ENCODE measurements at places on chromosomes 3 and 15.

GRCh38 chr3:57696801-57697321, 4.0 kb upstream of the DENND6A start:
- DNase-seq = no peak

GRCh38 chr15:98142572-98142971, 182.1 kb downstream of the ARRDC4 start:
- no peak for DNase-seq

DNA sequence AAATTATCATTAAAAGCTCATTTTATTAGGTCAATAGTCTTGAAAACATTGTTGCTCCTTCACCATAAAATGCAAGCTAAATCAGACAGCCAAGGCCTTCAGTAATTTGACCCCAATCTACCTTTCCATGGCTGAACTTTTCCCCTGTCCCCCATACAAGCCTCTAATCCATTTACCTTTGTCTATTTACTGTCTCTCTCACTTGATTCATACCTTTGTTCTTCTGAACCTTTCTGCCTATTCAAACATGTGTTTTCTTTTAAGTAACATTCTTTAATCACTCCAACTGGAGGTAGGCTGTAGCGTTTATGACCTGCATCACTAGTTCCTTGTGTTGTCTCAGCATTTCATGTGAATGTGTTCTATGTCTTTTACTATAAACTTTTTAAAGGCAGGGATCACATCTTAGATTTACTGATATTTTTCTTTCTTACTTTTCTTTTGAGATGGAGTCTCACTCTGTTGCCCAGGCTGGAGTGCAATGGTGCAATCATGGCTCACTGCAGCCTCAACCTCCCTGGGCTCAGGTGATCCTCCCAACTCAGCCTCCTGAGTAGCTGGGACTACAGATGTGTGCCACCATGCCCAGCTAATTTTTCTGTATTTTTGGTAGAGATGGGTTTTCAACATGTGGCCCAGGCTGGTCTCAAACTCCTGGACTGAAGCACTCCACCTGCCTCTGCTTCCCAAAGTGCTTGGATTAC, 5.2 kb upstream of the NANOGP8 start:
- DNase-seq = no peak

GRCh38 chr15:40092256-40092978, 16.3 kb downstream of the BMF start:
- no peak for DNase-seq

DNA sequence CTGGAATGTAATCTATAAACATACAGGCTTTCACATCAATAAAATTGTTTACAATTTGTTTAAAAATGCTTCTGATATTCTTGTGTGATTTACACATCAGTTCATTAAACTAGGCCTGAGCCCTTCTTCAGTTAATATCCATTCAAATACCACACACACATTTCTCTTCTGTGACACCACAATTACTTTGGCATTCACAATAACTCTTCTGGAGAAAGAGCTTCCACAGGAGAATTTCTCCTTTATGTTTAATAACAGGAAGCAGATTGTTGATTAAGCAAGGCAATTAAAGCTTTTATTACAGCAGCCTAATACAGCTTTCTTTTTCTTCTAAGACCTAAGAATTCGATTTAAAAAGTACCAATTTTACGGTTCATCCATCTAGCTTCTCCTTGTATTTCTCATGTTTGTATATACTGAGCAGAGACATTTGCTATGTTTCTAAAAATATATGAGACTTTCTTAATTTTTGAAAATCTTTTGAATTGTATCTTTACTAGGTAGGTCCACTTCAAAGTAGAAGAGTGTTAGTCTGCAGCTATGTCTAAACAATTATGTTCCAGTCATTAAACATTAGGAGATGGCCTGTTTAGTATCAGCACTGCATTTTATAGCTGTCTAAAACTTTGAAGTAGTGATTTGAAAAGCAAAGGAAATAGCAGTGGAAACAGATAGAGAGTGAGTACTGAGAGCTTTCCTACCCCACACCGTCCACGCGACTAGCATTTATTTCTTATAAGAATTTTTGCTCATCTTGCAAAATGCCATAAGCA, 511.1 kb upstream of the UBE2E2 start:
- no peak for DNase-seq

GRCh38 chr3:66041116-66041515, 2.4 kb upstream of the MAGI1 start:
- no peak for DNase-seq

GRCh38 chr3:172208586-172209332, 169.4 kb downstream of the FNDC3B start:
- no peak for DNase-seq

- peak; percentile 37 for DNase-seq
These were observed 104.2 kb downstream of the CBLB start for GRCh38 chr3:105764378-105765307.

DNA sequence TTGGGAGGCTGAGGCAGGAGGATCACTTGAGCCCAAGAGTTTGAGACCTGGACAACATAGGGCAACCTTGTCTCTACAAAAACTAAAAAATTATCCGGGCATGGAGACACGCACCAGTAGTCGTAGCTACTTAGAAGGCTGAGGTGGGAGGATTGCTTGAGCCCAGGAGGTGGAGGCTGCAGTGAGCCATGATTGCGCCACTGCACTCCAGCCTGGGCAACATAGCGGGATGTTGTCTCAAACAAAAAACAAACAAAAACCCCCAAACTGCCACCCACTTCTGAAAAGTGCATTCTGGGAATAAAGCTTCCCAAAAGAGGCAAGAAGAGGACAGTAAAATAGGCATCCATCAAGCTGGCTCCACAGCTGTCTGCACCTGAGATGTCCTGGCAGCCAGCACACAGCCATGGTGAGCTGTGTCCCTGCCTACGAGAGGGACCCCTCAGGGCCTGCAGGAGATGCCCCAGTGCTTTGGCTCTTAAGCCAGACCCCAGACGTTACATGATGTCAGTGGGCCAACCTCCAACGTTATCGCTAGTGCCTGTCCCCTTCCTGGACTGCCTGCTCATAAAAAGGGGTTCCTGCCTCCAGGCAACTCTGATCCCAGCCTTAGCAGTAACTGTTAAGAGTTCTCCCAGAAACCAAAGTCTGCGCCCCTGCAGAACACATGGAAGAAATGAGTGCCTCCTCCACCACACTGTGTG, 101.1 kb downstream of the LRIG1 start:
- DNase-seq = no peak

GRCh38 chr3:177320765-177321247, 123.5 kb upstream of the TBL1XR1 start:
- DNase-seq = no peak

DNA sequence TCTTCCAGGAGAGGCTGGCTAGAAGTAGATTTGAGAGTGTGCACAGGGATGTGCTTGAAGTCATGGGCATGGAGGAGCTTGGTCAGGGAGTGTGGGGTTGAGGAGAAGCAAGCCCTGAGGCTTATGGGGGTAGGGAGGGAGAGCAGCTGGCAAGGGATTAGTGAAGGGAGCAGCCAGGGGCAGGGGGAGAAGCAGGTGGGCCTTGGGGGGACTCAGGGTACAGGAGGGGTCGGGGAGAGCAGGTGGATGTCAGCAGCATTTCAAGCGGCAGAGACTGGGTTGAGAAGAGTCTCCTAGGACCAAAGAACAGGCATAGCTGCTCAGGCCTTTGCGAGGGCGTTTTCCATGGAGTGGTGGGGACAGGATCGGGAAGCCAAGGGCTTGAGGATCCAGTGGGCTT, 3.4 kb upstream of the LMAN1L start:
- DNase-seq = no peak

GRCh38 chr15:41936155-41936554, 36.2 kb downstream of the EHD4 start:
- DNase-seq = no peak

DNA sequence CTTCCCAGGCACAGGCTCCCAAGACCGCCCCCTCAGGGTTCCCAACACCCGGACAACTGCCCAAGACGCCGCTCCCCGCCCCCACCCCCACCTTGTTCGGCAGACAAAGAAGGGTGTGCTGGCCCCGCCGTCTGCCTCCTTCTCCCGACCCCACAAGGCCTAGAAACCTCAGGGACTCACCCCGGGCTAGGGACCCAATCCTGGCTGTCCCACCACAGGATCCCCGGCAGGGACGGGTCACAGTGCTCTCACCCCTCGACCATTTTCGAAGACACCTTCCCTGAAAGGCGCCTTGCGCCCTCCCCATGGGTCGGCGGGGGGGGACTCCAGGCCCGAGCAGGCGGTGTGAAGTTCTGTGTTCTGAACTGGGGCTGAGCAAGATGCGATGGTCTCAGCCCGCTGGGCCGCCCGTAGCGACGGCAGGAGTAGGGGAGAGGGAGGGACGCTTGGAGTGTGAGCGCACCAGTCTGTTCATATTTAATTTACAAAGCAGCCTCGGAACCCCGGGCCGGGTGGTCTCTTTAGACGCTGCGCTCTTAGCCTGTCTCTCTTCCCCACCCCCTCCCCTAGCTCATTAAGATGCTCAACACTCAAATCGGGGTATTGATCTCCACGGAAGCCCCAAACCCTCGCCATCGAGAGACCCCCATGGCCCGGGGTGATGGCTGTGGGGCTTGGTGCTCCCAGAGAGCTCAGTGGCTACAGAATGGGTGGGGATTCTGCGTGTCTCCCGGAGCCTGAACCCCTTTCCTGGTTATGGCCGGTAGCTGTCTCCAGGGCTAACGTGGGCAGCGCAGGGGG, 1.4 kb upstream of the ISLR2 start:
- no peak for DNase-seq

DNA sequence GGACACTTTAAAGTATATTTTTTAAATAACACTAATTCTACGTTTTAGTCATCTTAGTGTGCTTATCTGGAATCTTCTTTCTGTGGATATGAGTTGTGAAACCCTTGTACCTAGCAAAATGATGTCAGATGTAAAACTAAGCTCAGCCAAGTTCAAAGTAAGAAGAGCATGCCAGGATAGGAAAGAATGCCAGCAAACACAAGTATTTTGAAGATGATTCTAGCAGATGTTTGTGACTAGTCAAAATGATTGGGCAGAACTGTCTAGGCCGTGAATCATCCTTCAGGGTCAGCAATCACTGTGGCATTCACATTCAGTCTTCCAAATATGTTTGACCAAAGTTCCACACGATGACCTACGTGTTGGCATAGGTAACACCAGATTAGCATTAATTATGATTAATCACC, 5.4 kb upstream of the PLOD2 start:
- no peak for DNase-seq

GRCh38 chr3:100798012-100798411, 88.7 kb downstream of the TFG start:
- DNase-seq = no peak

All from central memory CD4-positive, alpha-beta T cell (primary cell).